ENCODE measurements at places on chromosomes 4 and X.

DNA sequence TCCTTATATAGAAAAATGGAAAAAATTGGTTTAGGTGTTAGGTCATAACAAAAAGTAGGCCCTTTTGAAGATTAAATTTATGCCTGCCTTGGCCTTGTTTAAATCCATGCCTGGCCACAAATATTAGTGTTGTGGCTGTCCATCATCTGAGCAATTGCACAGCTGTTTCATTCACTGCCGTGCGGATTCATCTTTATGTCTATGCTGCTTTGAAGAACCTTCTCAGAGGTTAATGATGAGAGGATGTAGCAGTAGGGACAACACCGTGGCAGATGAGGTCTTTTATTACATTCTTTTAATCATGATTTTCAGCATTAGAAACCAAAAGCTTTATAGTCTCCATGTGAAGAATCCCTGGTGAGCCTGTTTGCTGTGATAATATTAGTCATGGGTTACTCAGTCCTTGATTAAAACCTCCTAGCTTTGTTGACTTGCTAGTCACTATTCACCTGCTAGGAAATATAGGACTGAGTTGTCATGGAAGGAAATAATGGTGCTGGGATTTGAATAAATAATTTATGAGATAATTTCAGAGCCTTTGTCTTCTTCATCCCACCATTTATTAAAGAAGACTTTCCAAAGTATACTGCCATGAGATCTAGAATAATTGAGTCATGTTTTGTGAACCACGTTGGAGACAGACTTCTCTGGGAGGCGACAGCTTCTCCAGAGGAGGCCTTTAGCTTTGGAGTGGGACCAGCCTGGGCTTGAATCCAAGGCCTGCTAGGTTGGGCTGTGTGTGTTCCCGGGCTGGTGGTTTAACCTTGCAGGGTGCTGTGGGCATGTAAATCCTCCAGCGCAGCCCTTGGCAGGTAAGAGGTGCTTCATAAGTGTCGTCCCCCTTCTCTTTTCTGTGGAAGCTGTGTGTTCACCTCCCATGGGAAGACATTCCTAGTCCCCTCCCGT is 53.5 kb downstream of the PTTG2 start:
- ATAC-seq = peak; percentile 72

GRCh38 chrX:20300822-20301221 is 34.1 kb upstream of the RPS6KA3 start:
- ATAC-seq = no peak

GRCh38 chrX:16700734-16701133 is 11.7 kb downstream of the CTPS2 start:
- no peak for ATAC-seq

DNA sequence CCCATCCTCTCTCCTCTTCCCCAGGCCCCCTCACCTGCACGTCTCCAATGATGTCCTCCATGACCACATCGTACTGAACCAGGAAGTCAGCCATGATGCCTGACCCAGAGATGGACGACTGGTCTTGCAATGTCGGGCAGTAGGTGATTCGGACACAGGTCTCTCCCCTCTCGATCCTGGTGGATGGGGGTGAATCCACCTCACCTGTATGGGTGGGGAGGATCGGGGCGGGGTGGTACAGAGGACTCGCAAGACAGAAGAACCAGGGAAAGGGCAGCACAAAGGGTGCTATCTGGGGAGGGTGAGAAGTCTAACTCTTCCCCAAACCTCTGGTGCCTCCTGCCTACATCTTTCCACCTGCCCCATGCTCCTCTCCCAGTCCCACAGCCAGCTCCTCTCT is 9.6 kb downstream of the ITIH6 start:
- no peak for ATAC-seq

DNA sequence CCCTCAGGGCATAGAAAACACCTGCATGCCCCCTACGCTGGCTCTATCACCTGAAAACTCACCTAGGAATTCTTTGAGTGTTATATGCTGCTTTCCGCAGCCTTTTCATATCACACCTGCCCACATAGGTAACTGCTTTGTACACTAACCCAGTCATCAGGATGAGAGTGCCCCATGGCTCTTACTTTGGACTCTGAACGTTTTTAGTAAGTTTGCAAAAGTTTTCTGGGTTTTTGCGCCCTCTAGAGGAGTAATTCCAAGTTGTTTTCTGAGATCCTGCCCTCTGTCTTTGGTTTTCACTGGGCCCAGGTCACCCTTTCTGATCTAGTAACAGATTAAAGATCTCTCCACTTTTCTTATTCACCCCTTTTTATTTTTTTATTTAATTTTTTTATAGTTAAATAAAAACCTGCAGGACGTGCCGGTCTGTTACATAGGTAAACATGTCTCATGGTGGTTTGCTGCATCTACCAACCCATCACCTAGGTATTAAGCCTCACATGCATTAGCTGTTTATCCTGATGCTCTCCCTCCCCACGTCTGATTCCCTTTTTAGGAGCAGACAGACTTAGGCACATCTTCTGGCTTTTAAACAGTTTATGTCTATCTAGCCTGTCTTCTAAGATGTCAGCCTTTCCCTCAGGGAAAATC is 139.2 kb downstream of the NWD2 start:
- ATAC-seq = no peak

- ATAC-seq = no peak
Measured at GRCh38 chr4:79497001-79497400, 89.0 kb upstream of the GK2 start.

- no peak for ATAC-seq
Measured at GRCh38 chr4:77344784-77345183, 187.8 kb downstream of the CCNG2 start.

DNA sequence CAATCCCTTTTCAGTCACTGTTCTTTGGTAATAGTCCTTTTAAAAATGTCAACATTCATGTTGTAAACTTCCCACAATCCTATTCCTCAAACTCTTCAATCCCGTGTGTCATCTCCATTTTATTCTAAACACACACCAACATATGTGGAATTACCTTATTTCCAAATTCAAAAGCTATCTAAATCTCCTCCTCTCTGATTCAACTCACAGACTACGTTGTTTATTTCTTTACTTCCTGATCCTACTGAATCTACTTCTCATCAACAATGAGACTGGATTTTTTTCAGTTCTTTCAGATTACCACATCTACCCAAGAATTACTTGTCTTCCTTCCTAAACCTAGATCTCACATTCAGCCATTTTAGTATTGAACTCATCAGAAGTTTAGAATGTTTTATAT is 188.2 kb downstream of the GABRB1 start:
- ATAC-seq = no peak

DNA sequence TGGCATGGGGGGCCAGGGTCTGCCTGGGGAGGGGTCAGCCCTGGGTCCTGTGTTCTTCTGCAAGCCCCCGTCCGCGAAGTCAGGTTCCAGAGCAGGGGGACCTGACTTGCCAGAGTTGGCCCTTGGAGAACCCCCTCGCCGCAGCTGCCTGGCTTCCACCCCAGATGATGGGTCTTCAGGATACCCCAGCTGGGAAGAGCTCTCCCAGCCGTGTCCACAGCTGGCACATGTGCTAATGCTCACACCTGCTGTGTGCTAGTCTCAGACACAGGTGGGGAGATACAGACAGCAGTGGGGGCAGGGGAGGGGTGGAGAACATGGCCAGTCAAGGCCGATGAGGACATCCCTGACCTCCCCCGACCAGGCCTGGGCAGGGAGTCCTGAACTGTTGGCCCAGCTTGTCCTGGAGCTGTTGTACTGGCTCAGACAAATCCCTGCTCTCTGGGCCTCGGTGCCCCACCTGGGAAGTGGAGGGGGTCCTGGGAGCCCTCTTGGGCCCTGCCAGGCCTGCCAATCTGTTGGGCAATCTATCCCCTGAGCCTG is 3.5 kb downstream of the ADRA2C start:
- no peak for ATAC-seq

DNA sequence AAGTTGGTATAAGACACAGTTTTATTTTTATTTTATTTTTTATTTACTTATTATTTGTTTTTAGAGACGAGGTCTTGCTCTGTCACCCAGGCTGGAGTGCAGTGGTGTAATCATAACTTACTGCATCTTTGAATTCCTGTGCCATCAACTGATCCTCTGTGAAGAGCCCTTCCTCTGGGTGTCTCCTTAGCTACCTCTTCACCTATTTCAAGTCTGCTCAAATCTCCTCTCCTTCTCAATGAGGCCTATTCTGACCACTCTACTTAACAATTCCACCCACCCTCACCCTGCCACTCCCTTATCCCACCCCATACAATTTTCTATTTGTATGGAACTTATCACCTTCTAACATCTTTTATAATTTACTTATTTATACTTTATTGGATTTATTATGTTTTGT is 183.4 kb downstream of the PPP3CA start:
- no peak for ATAC-seq

- no peak for ATAC-seq
Measured at GRCh38 chr4:71334465-71334882, 4.3 kb upstream of the SLC4A4 start.

DNA sequence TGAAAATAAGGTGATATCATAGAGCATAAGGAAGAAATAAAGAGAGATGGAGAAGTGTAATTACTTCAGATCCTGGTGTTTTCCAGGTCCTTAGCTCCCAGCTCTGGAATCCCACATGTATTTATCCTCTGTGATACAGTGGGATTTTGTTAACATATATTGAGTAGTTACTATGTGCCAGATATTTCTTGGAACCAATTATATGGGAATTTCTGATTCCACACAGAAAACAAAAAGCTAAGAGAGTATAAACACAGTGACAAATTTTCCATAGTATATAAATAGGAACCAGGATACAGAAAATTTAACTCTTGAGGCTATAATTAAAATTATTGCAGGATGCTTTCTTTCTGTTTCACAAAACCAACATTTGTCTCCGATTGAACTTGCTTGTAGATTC is 1067.5 kb downstream of the PCDH7 start:
- no peak for ATAC-seq

DNA sequence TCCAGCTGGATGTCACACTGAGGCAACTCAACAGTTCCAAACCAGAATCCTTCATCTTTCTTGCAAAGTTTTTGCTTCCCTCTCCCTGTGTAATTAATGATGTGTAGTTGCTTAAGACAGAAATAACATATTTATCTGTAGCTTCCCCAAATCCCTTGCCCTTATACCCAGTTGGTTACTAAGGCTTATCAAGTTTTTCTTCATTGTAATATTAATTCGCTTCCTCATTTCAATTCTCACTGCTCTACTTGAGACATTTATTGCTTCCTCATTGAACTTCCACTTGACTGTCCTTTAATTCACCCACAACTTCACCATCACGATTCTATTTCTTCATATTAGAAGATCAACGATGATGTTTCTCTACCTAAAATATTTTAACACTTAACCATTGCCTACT is 386.6 kb upstream of the CPEB2 start:
- ATAC-seq = no peak

DNA sequence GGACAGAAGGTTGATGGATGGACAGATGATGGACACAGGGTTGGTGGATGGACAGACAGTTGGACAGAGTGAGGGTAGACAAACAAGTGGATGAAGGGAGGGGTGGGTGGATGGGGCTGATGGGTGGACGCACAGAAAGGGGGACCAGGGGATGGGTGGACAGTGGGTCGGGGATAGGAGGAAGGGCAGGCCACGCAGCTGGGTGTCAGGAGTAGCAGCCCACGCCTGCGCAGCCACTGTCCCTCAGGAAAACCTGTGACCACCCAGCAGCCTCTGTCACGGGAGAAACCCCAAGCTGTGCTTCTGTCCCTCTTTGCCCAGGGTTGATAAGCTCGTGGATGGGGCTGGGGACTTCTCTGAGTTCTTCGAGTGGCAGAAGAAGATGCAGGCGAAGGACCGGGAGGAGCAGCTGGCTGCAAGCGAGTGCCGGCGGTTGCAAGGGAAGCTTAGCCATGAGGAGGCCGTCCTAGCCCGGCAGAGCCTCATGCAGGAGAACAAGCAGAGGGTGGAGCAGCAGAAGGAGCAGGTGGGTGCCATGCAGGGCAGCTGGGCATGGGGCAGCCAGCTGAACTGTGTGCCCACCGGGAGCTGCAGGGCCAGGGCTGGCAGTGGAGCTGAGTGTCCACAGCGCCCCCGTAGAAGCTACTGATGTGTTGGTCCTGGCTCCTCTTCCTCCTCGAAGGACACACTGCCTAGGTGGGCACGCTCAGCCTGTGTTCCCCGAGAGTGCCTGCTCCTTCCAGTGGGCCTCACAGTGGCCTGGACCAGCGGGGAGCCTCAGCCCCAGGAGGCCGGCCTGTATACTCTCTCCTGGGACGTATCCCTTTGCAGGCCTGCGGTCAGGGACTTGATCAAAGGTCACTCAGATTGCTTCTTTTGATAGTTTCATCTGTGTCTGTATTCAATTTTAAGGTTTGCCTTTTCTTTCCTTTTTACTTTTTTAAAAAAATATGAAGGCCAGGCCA is 16.8 kb upstream of the RNF4 start:
- no peak for ATAC-seq

- no peak for ATAC-seq
Measured at GRCh38 chrX:50407976-50408375, 62.6 kb downstream of the DGKK start.

DNA sequence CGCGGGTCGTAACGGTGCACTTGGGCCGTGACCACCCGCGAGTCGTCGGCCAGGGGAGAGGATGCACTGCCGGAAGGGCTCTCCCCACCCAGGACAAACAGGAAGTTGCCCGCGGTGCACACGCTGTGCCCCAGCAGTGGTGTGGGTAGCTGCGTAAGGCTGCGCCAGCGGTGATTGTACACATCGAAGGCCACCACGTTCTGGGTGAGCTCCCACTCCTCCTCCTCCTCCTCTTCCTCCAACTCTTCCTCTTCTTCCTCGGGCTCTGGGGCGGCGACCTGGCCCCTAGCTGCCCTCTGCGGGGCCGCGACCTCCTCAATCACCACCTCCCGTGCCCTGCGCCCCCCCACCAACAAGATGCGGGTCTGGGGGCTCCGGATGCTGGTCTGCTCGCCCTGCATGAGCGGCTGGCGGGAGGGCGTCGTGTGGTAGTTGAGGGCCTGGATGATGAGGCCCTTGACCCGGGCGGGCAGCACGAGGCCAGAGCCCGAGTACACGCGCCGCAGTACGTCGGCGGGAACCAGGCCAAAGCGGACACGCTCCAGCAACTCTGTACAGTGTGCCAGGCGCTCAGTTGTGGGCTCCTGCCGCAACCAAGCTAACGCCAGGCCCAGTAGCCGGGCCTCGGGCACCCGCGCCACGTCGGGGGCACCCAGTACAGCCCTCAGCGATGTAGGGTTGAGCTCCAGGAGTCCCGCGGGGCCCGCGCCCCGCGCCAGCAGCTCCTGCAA is 1.4 kb downstream of the KLHL34 start:
- no peak for ATAC-seq

GRCh38 chrX:154602766-154603437 is 16.2 kb downstream of the CTAG1B start:
- no peak for ATAC-seq

DNA sequence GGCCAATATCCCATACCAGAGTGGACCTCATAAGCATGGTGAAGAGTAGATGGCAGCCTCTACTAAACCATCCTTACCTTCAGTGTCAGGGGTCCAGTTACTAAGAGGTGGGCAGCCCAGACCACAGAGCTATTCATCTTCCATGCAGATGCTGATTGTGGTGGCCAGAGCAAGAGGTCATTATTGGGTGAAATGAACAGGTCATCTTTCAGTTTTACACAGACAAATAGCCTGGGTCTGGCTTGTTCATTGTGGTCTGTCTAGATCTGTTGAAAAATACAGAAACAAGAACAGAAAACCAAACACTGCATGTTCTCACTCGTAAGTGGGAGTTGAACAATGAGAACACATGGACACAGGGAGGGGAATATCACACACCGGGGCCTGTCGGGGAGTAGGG is 71.3 kb downstream of the PAK3 start:
- ATAC-seq = no peak

GRCh38 chr4:60780874-60781273 is 419.3 kb upstream of the ADGRL3 start:
- ATAC-seq = no peak

GRCh38 chrX:70253377-70254062 is 6.5 kb downstream of the P2RY4 start:
- ATAC-seq = no peak

- ATAC-seq = peak; percentile 95
Measured at GRCh38 chrX:39859991-39860861, 237.5 kb downstream of the BCOR start.
